CD4-positive, alpha-beta T cell treated with Interleukin-17A for 1 hour (primary cell): ENCODE measurements at places on chromosomes 6 and 20.

DNA sequence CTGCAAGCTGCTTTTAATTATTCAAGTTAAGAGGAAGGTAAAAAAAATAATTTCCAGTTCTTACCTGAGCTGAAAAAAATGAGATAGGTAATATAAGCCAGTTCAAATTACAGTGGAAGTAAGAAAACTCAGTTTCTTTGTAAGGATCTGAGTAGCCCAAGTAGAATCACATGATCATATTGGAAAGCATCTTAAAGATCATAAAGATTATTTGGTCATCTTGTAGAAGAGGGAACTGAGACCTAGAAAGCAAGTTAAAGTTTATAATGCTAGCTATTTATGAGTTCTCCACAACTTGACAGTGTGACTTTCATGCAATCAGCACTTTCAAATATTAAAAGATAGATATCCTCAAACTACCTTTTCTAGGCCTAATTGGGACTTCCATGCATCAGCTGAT lies 80.5 kb downstream of the FARS2 start:
- DNase-seq, result no peak

DNA sequence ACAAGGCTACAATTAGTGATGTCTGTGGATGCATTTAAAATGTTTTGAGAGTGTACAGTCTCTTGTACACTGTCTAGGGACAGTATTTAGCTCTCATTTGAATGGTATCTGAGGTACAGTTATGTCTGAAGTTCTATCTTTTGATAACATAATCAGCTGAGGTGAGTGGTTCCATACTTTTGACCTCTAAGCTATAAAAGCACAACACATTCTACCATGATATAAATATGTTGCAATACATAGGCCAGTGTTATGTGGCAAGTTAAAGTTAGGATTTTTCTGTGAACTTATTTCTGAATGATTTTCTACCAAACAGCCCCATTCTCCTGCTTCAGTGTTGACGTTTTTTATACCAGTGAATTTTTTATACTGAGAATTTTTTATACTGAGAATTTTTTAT lies 77.6 kb downstream of the AKAP7 start:
- no peak for DNase-seq

DNA sequence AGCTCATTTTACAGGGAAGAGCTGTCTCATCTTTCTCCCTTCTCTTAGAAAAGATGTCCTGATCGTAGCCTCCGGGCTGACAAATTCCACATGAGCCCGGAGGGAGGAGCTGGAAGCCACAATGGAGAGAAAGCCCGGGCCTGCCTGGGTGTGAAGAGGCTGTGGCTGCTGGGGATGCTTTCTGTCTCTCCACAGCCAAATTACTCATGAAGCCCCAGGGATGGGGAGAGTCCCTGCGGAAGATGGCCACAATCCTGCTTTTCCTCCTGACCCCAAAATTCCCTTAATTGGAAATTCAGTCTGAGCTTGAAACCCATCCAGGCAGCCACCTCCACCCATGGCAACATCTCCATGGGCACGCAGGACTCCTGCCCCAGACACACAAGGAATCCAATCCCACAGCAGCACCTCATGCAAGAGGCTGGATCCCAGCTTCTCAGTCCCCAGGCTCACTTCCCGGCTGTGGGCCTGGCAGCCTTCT lies 32.4 kb downstream of the JPH2 start:
- DNase-seq, result no peak

DNA sequence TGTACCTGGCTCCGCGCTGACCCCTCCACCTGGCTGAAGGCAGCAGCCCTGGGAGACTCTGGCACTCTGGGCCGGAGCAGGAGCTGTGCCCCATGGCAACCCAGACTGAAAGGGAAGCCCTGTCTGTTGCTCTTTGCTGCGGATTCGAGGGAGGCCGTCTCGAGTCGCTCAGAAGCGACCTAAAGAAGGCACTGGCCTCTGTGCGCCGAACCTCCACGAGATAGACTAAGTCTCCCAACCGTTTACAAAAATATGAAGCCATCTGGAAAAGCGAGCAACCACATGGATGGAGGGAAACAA lies 10.5 kb upstream of the TBX18 start:
- DNase-seq, result no peak

GRCh38 chr20:58748618-58749017 lies 56.0 kb downstream of the NPEPL1 start:
- no peak for DNase-seq

- DNase-seq, result no peak
Measured at GRCh38 chr6:56959938-56960337, 5.0 kb downstream of the BEND6 start.

DNA sequence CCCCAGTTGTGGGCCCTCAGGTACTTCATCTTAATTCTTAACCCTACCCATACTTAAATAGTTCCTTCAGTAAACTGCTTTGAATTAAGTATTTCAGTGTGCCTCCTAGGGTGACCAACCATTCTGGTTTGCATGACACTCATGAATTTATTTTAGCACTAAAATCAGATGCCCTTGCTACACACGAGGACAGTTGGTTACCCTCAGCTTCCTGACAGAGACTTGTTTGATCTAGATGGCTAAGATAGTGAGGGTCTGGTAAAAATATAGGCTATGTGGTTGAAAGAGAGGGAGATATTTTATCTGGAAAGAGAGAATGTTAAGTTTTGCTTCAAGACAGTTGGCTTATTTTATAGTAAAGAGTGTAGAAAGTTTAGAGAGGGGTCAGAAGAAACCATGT lies 10.6 kb downstream of the PGK2 start:
- no peak for DNase-seq

DNA sequence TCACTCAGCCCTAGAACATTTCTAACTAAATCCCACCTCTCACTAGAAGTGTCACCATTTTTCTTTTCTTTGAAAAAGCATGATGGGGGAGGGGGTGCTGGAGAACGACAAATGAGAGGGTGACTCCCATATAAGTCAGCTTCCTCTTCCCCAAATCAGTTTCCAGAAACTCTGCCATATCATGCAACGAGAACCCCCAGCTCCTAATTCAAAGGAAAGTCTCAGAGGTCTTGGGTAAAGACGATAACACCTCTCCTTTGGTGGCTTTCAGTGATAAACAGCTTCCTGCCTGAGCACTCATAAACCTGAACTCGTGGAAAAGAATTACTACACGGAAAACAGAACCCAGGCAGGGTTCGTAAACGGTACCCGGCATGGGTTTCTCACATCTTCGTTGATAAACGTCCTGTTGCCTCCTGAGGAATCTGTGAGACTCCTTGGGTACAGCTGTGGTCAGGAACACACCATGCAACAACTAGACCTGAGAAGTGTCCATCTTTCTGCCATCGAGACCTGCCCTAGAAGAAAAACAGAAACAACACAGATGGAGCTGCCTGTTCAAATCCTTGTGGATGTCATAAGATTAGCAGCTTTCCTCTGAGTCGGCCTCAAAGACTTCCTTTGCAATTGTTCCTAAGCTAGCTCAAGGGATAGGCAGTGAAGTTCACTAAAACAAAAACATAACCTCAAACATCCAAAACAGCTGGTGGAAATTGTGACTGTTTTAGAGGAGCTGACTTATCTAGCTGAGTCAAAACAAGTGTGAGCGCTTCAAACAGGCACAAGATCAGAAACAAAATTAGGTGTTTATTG lies 185.8 kb upstream of the PRDM1 start:
- no peak for DNase-seq

- peak; percentile 62 for DNase-seq
Measured at GRCh38 chr20:44738813-44739477, 6.7 kb upstream of the KCNK15 start.
